Stimulated activated CD4-positive, alpha-beta T cell treated with anti-CD3 and anti-CD28 coated beads, Interleukin-15, amount 100 ng/mL, for 48 hours (primary cell): ENCODE measurements at places on chromosomes 1 and 21.
A peak's percentile ranks its signal among the peaks of the same experiment; 100 is the strongest.

DNA sequence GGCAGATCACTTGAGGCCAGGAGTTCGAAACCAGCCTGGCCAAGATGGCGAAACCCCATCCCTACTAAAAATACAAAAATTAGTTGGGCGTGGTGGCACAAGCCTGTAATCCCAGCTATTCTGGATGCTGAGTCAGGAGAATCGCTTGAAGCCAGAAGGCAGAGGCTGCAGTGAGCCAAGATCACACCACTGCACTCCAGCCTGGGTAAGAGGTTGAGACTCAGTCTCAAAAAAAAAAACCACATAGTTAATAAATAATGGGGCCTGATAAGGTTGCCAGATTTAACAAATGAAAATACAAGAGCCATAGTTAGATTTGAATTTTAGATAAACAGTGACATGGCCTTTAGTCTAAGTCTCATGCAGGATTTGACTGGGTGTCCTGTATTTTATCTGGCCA lies 175.7 kb downstream of the ZZZ3 start:
- no peak for DNase-seq

DNA sequence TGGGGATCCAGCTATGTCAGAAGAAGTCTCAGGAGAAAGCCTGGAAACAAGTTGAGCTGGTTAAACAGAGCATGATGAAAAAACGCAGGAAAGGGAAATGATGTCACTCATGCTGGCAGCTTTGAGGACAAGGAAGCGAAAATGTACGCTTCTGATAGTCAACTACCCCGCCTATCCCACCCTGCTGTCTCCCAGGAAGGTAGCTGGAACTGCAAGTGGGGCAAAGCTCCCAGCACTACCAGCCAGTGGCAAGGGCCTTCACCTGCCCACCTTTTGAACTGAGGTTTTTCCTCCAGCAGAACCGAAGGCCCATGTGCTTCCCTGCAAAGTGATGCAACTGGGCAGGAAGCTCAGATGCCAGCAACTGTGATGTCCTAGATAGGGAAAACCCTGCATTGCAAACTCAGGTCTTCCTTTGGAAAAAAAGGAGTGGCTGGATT lies 6.3 kb upstream of the IL20 start:
- no peak for DNase-seq

- peak; percentile 33 for DNase-seq
Observed at GRCh38 chr1:222711319-222712252, 705 bp downstream of the AIDA start.

GRCh38 chr1:8858888-8859706 lies 19.4 kb downstream of the ENO1 start:
- DNase-seq: no peak

- DNase-seq: no peak
Observed at GRCh38 chr1:113303267-113303666, 87.0 kb upstream of the MAGI3 start.

DNA sequence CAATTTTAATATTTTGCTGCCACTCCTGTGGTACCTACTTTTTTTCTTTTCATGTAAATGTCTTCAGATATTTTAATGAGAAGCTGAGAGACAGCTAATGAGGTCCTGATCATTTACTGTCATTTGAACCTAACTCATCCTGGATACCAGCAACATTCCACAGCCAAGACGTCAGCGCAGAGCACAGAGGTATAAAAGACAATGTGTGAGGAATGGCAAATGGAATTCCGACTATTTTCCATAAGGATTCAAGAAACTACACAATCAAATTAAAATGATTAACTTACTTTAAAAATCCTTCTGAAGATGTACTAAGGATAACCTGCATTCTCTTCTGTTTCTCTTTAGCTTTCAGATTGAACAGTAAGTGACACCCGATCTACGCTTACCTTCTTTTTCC lies 38.8 kb downstream of the HEATR1 start:
- no peak for DNase-seq

GRCh38 chr1:22754106-22754768 lies 43.6 kb downstream of the EPHB2 start:
- no peak for DNase-seq

- no peak for DNase-seq
Observed at GRCh38 chr21:31537872-31538576, 121.5 kb upstream of the SOD1 start.

DNA sequence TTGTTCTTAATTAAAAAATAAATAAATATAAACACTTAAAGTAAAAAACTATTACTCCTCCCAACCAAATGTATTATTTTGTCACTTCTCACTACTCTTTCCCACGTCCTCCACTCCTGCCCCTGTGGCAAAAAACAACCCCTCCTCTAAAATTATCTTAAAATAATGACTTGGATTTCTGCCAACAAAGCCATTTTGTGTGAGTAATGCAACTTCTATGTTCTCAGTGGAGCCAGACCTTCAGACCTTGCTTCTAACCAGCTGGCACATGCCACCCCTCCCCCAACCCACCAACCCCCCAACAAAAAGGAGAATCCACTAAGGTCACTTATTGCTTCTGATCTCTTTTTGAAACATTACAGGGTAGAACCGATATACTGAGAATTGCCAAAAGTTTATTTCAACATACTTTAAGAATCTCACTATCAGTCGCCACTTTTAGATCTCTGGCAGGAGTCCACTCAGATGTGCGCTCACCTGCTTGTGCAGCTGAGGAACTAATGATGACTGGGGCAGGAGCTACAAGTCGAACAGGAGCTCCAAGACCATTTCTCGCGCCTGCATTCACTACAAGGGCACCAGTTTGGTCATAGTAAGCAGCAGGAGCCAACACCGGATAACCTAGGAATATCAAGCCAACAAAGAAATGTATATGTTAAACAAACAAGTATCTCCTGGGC lies 58.3 kb upstream of the SDC3 start:
- DNase-seq: no peak

- no peak for DNase-seq
Observed at GRCh38 chr1:34278211-34278610, 101.5 kb downstream of the C1orf94 start.

GRCh38 chr1:31734582-31735107 lies 29.5 kb downstream of the ADGRB2 start:
- no peak for DNase-seq

GRCh38 chr1:29896791-29897714 lies 660.7 kb downstream of the PTPRU start:
- no peak for DNase-seq
